Chondrocyte (in vitro differentiated cells): ENCODE measurements at places on chromosomes 3 and 15. TPM values are rescaled to one million over a fixed set of nuclear protein-coding genes. Genes with fewer than 3 reads are reported as not detected.

The ATP8B4 gene
- not detected in 3 replicates for total RNA-seq

The PCOLCE2 gene
- total RNA-seq: 2.6 to 9.3 TPM (median 2.7 TPM) in 3 replicates

The SPINK8 gene
- total RNA-seq: not detected in 3 replicates

The DHX36 gene
- 48.4 to 71.9 TPM (median 48.7 TPM) in 3 replicates for total RNA-seq

The TF gene
- 1.2 to 3.8 TPM (median 2.2 TPM) in 3 replicates for total RNA-seq

The ZDHHC3 gene
- total RNA-seq: 60.3 to 69.8 TPM (median 63.4 TPM) in 3 replicates

The NAALADL2 gene
- 5.1 to 19.8 TPM (median 8.0 TPM) in 3 replicates for total RNA-seq

The MYLK gene
- total RNA-seq: 319 to 405 TPM (median 393 TPM) in 3 replicates

The MKRN3 gene
- not detected in 3 replicates for total RNA-seq

- no peak overlapping the region for H3K4me3 ChIP-seq
- peaks cover 9% of the 10 kb centered on the region for H3K27me3 ChIP-seq
- H3K4me1 ChIP-seq: no peaks in the 10 kb centered on the region
- no peaks in the 10 kb centered on the region for H3K36me3 ChIP-seq
Measured at GRCh38 chr3:131716943-131717342, 214.2 kb upstream of the MRPL3 start.

GRCh38 chr3:76561494-76562236 is 478.2 kb upstream of the ROBO2 start:
- no peak for DNase-seq
- no peaks in the 10 kb centered on the region for H3K27me3 ChIP-seq
- no peak overlapping the region for H3K4me3 ChIP-seq
- H3K36me3 ChIP-seq: no peaks in the 10 kb centered on the region
- H3K27ac ChIP-seq: no peak overlapping the region

GRCh38 chr15:67859331-67859946 is 19.6 kb upstream of the RNU6-1 start:
- H3K4me1 ChIP-seq: peaks cover 33% of the 10 kb centered on the region
- no peak for DNase-seq
- no peaks in the 10 kb centered on the region for H3K36me3 ChIP-seq
- H3K27ac ChIP-seq: no peak overlapping the region
- no peaks in the 10 kb centered on the region for H3K27me3 ChIP-seq

DNA sequence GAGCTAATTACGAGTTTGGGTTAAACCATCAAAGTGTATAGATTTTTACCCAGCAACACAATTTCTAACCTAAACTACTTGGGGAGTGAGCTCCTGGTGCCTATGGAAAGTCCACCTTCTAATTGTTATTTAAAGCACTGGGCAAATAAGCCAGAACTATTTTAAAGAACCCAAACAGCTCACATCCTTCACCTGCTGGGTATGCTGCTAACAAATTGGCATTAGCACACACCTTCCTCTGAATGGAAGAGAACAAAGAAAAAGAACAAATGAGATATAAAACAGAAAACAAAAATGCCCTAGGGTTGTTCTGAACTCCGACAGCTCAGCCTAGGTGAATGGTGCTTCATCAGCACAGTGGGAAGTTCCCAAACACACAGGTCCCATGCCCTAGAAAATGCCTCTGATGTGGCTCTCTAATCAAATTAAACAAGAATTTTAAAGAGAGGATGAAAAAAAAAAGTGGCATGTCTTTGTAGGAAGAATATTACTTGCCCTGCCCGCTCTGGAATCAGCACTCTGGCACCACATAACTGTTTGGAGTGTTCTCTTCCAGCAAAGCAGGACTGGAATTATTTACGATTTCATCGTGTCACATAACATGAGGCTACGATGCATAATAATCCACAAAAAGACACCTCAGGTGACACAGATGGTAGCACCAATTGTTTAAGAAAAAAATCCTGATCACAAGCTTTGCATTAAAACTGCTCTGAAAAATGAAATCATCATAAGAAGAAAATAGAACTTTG is 334.4 kb downstream of the GBE1 start:
- H3K4me1 ChIP-seq: peaks cover 5% of the 10 kb centered on the region
- no peaks in the 10 kb centered on the region for H3K36me3 ChIP-seq
- no peak overlapping the region for H3K27ac ChIP-seq
- no peaks in the 10 kb centered on the region for H3K27me3 ChIP-seq
- DNase-seq: no peak
- H3K4me3 ChIP-seq: no peak overlapping the region

DNA sequence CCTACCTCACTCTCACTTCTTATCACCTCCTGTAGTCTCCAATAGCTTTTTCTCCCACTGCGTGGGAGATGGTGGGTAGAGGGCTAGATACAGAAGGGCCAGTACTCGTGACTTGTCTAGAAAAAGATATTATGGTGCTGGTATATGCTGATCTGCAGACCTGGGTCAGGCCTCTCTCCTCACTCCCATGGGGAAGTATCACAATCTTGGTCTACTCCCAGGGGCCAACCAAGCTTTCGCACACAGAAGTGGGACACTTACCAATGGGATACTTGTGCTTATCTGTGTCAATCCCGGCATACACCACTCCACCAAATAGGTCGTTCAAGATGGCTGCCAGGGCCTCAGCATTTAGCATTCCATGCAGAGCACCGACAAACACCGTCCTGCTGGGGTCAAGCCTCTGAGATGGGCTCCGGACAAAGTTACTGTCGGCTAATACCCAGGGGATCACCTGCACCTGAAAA is 9.0 kb upstream of the RPS17 start:
- no peak overlapping the region for H3K27ac ChIP-seq
- no peaks in the 10 kb centered on the region for H3K4me1 ChIP-seq
- H3K27me3 ChIP-seq: peaks cover 30% of the 10 kb centered on the region
- DNase-seq: no peak

DNA sequence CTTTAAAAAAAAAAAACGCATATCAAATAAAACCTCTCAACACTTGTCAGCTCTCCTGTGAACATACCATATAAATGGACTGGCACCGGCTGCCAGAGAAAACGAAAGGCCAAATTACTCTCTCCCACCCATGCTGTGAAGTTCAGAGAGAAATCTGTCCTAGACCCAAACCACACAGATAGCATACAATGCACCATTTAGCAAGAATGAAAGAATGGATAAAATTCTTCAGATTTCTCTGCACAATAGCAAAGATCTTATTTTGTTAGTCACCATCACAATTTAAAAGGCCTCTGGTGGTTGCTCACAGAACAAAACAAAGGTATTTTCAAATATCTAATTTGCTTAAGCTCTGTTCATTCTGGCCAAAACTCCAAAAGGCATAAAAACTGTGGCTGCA is 93.9 kb upstream of the BHLHE40 start:
- H3K27ac ChIP-seq: no peak overlapping the region
- no peak for DNase-seq
- peaks cover 17% of the 10 kb centered on the region for H3K4me1 ChIP-seq

GRCh38 chr3:77373619-77374018 is 333.7 kb downstream of the ROBO2 start:
- no peak overlapping the region for H3K27ac ChIP-seq
- DNase-seq: no peak
- H3K4me3 ChIP-seq: no peak overlapping the region
- H3K36me3 ChIP-seq: no peaks in the 10 kb centered on the region
- no peaks in the 10 kb centered on the region for H3K27me3 ChIP-seq

- H3K4me3 ChIP-seq: no peak overlapping the region
- peaks cover 7% of the 10 kb centered on the region for H3K27me3 ChIP-seq
- no peak for DNase-seq
- H3K36me3 ChIP-seq: no peaks in the 10 kb centered on the region
Measured at GRCh38 chr3:191282251-191283185, 46.7 kb upstream of the CCDC50 start.

DNA sequence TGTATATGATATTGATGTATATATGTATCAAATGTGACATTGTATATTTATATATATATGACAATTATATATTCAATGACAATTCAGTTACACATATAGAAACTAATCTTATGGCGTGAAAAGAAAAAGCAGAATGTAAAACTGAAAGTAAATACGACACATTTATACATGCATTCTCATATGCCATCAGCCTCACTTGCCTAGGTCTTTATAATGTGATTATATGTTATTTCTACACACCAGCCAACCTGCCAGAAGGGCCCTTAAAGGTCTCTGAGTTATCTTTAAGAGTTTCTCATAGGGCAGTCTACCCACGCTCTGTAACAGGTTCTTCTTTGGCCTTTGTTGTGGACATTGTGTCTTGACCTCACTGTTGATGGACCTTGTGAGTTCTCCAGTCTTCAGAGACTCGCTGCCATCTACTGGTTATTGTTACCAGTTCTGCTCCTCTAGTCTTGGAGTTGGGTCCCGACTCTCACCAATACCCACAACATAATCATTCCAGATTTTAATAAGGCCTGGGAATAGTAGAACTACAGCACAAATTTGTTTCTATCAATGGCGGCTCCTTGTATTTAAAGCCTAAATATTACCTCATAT is 371.5 kb upstream of the GOLIM4 start:
- H3K36me3 ChIP-seq: no peaks in the 10 kb centered on the region
- no peaks in the 10 kb centered on the region for H3K4me1 ChIP-seq
- H3K27ac ChIP-seq: no peak overlapping the region
- DNase-seq: no peak
- H3K4me3 ChIP-seq: no peak overlapping the region

DNA sequence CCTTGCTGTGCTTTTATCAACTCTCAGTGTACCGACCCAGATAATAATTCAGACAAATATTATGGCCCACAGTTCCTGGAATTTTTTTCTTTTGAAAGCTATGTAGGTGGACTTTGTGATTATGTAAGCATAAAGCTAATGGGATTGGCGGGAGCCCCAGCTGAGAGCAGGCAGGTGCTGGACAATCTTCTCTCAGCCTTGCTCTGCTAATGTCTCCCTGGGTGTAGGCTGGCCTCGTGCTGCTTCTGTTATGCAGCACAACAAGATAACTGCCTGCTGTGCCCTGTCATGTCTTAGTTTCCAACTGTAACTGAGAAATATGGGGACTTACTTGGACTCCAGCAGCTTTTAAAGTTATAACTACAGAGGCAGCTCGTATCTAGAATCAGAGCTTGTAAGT is 415.0 kb downstream of the PDCD6IP start:
- H3K4me3 ChIP-seq: no peak overlapping the region
- H3K27me3 ChIP-seq: no peaks in the 10 kb centered on the region
- no peak overlapping the region for H3K27ac ChIP-seq

DNA sequence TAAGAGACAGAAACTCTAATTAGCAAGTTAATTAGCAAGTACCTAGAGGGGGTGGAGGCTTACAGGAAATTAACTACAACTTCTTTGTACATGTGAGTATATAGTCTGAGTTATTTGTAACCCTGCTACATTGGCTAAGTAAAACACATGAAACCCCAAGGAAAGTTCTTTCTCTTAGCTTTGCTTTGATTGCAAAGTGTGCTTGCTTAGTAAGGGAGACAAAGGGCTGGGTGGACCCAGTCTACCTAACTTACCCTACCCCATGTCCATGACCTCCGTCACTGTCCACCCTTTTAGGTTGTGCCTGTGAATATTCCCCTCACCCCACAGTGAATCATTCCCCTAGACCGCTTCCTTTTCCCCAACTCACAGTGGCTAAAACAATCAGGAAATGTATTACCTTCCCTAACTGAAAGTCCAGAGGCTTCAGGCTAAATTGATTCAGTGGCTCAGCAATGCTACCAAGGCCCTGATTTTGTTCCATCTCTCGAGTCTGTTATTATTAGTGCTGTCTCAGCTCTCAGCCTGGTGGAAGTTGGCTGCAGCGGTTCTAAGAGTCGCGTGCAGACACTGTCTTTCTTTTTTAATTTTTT is 31.1 kb upstream of the RYR3 start:
- no peak for DNase-seq
- H3K4me3 ChIP-seq: no peak overlapping the region
- H3K4me1 ChIP-seq: peaks cover 24% of the 10 kb centered on the region
- H3K27me3 ChIP-seq: no peaks in the 10 kb centered on the region

- peaks cover 18% of the 10 kb centered on the region for H3K36me3 ChIP-seq
- no peak for DNase-seq
- no peak overlapping the region for H3K27ac ChIP-seq
- H3K4me1 ChIP-seq: no peaks in the 10 kb centered on the region
Measured at GRCh38 chr3:124234852-124235252, 242.9 kb upstream of the ROPN1 start.

GRCh38 chr15:69685512-69686452 is 233.2 kb downstream of the RPLP1 start:
- H3K27ac ChIP-seq: no peak overlapping the region
- DNase-seq: no peak
- H3K4me3 ChIP-seq: no peak overlapping the region
- H3K36me3 ChIP-seq: peaks cover 12% of the 10 kb centered on the region
- peaks cover 27% of the 10 kb centered on the region for H3K27me3 ChIP-seq
- H3K4me1 ChIP-seq: no peaks in the 10 kb centered on the region

- peak overlapping the region; percentile 88 for H3K27ac ChIP-seq
- no peak overlapping the region for H3K4me3 ChIP-seq
- no peak for DNase-seq
- peaks cover 41% of the 10 kb centered on the region for H3K4me1 ChIP-seq
Measured at GRCh38 chr3:51343918-51344687, 41.0 kb upstream of the MANF start.

GRCh38 chr3:188097791-188098190 is 56.2 kb upstream of the LPP start:
- DNase-seq: no peak
- no peaks in the 10 kb centered on the region for H3K27me3 ChIP-seq
- H3K4me3 ChIP-seq: no peak overlapping the region
- no peaks in the 10 kb centered on the region for H3K4me1 ChIP-seq

DNA sequence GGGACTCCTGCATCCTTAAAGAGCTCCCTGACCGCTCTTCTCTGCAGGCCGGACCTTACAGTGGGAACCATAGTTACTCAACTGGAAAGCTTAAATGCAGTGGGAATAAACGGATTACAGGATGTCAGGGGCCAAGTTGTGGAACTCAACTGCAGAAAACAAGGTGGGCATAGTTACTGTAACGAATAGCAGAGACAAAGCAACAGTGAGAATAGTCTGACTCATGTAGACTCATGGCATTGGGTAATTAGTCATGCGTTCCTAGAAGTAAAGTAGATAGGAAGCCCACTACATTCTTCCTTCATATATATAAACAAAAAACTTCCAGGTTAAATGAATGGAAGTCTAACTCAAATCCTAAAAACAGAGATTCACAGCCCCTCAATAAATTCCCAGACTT is 95.5 kb upstream of the CHRNA7 start:
- peaks cover 5% of the 10 kb centered on the region for H3K27me3 ChIP-seq
- no peak overlapping the region for H3K4me3 ChIP-seq
- H3K4me1 ChIP-seq: no peaks in the 10 kb centered on the region
- H3K36me3 ChIP-seq: no peaks in the 10 kb centered on the region

DNA sequence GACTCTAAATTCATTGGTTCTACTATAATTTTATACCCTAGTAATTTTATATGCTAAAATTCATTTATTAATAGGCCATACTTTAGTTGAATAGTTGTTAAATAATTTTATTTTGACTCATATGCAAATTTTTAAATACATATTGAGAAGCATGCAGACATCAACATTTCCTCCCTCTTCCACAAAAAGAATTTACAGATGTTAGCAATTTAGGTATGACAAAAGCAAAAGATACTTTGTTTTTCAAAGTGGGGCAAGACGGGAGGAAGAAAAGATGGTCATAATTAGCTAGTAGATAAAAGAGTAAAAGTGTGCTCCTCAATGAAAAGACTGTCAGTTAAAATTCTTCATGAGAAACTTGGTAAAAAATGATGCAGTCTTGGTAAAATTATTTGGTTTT is 148.9 kb upstream of the TSPAN3 start:
- H3K27ac ChIP-seq: no peak overlapping the region
- H3K27me3 ChIP-seq: no peaks in the 10 kb centered on the region
- H3K4me1 ChIP-seq: peaks cover 25% of the 10 kb centered on the region
- no peak for DNase-seq
- peaks cover 16% of the 10 kb centered on the region for H3K36me3 ChIP-seq
- H3K4me3 ChIP-seq: no peak overlapping the region
